ENCODE measurements at places on chromosomes 13 and 19.

DNA sequence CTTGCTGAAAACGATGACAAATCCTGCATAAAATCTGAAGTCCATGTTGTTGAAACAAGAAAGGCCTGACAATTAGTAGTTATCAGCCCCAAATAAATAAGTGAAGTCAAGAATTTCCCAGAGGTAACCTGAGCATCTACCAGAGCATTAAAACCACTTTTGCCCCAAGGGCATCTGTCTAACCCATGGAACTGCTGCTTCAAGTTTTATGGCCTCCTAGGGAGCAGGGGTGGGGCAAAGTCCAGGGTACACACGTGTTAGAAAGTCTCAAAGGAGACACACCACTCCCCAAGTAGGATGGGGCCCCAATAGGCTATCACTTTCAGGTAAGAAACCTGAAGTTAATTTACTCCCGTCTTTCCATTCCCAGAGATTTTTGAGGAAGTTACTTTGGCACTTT lies 81.1 kb downstream of the CACNA1A start:
- DNase-seq = no peak

DNA sequence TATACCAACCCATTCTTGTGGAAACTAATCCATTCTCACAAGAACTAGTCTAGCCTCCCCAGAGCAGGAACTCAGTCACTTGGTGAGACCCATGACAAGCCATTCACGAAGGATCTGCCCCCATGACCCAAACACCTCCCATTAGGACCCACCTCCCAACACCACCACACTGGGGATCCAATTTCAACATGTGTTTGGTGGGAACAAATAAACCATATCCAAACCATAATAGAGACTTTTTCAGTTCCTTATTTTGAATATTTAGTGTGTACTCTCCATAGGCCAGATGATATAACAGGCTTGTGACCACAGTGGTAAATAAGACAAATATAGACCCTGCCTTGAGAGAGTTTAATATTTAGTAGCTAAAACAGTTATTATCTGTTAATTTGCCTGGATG lies 227.5 kb upstream of the SERP2 start:
- DNase-seq = no peak

- no peak for DNase-seq
Observed at GRCh38 chr19:12247644-12248222, 47.0 kb downstream of the ZNF44 start.

GRCh38 chr19:11530432-11530831 lies 1.5 kb upstream of the ECSIT start:
- DNase-seq = no peak

DNA sequence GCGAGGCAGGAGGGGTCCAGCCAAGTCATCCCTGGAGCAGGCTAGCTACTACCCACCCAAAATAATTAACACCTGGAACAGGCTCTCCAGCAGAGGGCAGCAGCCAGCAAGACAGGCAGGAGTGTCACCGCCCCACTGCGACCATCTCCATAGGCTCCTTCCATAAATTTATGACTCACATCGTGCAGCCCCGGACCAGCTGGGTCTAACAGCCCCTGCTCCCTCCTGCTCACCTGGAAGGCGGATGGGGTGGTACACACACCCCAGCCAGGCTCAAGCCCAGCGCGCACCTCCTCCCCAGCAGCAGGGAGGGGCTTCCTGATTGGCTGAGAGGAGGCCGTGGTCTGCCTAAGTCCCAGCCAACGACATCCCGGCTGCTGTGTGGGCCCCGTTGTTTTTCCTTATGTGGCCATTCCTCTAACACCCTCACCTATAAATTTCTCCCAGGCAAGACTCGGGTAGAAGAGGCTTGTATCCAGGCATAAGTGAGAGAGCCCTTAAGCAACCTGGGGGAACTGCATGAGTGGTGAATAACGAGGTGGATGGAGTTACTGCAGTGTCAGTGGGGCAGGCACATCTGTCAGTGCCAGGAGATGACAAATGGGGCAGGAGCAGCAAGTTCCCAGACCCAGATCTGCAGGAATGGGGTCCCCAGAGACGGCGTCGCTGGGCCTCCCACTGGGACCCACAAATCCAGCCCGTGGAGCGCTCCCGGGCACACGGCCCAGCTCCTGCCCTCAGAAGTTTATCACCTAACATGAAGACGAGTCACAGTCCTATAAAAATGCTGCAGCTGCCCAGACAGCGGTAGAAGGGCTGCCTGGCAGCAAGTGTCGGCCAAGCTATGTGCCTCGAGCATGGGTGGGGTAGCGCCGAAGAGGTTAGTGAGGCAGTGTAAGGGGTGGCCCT lies 43.1 kb downstream of the CEBPG start:
- DNase-seq = peak; percentile 35

GRCh38 chr19:33208904-33209849 lies 15.0 kb downstream of the LRP3 start:
- no peak for DNase-seq

- DNase-seq = no peak
Observed at GRCh38 chr13:111468037-111468959, 147.9 kb downstream of the TEX29 start.

- no peak for DNase-seq
Observed at GRCh38 chr19:53389978-53390377, 5.0 kb upstream of the ZNF765 start.

DNA sequence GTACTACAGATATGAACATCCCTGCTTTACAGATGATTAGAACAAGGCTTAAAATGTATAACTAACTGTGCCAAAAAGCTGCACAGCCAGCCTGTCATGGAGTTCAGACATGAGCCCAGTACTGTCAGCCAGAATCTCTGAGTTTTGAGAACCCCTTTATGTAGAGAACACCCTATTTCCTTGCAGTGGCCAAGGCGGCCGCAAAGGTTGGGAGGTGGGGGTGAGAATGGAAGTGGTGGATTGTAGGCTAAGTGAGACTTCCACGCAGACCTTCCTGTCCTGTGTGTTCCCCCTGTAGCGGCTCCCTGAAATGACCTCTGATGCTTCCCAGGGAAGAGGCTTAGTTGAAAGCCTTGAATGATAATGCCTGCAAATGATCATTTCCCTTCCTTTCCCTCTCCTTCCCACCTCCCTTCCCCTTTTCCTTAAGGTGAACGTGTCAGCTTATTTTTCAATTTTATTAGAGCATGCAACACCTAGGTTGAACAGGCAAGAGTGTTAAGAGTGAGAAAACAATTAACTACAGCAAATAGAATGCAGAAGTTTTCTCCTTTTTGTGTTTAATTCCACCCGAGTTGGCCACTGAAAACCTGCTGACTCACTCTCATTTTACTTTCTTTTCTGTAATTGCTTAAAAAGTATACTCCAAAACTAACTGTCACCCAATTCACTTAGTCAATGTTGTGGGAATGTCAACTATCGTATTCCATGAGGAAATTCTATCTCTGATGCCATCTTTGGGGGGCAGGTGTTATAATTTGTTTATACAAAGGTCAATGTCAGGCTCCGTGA lies 167.0 kb upstream of the EDNRB start:
- no peak for DNase-seq

DNA sequence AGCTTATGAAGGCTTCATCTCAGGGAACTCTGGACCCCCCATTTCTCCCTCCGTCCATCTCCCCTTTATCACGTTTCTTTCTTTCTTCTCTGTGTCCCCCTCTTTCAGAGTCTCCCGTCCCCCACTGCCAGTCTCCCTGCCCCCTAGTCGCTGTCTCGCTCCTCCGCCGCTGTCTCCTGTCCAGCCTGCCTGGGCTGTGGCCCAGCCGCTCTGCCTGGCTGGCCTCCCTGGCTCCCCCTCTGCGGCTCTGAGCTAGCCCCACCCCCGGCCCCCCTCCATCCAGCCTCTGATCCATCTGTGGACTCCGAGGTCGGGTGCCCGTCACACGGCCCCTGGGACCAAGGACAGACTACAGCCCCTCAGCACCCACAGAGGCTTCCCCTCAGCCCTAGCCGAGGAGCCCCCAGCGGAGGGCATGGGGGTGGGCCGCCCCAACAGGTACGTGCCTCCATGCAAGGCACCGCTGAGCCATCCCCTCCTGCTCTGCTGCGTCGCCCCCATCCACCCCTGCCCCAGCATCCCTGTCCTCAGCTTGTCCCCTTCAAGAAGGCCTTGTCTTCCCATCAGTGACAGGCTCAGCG lies 1.1 kb upstream of the KCNJ14 start:
- no peak for DNase-seq

DNA sequence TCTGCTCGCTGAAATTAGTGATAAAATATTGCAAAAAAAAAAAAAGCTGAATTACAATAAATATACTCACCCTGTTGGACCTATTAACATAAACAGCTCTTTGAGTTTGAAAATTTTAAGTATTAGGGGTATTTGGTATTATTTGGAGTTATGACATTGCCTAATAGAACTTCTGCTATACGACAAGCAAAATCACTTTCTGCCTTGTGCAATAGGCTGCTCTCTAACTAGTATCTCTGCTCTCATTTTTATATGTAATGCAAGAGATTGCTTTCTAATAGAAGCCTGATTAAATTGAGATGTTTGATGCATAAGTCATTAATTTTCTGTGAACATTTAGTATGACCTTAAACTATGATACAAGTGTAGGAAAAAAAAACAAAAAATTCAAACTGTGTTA lies 5.3 kb downstream of the RGS9BP start:
- DNase-seq = no peak

DNA sequence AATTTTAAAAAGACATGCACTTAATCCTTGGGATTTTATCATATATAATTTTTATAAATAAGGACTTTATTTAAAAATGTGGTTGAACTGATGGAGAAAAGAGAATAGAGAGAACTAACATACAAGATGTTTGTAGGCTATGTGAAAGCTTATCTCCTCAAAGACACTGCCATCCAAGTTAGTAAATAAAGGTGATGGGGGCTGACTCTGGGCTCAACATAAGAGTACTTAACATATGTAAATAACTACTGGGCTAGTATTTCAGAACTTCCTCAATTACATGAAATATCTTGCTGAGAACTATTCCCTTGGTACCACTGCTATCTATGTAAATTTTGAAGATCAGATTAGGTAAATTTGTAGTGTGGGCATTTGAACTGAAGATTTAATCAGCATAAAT lies 1017.3 kb upstream of the PCDH20 start:
- DNase-seq = no peak

DNA sequence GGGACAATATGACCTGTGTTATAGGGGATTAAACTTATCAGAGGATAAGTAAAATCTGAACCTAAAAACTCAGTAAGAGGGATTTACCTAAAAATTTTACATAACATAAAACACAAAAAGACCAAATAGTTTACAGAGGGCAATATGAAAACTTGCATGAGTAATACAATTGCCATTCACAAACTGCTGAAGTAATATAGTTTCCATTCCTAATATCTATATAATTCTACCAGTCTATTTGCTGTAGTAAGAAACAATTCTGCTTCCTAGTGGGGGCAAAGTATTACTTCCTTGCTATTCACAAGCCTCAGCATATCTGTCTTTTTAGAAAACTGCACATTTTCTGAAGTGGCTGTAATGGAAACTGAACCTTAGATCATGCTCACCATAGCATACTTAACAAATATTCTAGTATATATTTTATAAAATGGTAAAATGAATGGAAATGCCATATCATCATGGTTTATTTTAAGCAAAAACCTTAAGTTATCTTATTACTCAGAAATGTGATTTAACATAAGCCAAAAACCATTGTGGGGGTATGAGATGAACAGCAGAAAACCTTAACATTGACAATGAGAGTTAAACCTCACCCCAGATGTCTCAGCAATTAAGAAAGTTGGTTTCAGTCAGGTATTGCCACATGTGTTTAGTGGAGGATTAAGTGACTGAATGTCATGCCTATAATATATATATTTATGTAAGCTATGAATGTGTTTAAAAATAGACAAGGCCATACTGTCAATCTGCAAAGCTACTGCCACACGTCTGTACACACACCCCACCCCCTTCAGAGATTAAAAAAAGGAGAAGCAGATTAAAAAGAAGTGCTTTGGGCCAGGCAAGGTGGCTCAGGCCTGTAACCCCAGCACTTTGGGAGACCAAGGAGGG lies 136.8 kb downstream of the MIPEP start:
- DNase-seq = no peak

- DNase-seq = no peak
Observed at GRCh38 chr13:79765331-79765730, 284.4 kb downstream of the NDFIP2 start.

DNA sequence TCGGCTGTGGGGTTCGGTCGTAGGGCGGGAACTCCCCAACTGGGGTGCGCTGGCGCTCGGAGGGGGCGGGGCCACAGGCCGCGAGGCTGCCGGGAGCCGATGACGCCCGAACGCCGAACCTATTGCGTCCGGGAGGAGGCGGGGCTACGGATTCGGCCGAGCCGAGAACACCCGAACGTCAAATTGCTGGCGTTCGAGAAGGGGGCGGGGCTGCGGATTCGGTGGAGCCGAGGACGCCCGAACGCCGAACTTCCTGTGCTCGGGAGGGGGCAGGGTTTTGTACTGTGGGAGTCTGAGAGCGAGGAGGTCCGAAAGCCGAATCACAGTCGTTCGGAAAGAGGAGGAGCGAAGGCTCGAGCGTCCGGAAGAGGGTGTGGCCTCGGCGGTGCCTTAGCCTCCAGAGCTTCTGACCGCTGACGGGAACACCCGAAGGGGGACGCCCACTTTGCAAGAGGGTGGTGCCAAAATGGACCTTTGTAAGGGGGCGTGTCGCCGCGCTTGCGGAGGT lies 551 bp upstream of the TSEN34 start:
- DNase-seq = peak; percentile 100

- DNase-seq = no peak
Observed at GRCh38 chr19:16883522-16883921, 5.3 kb upstream of the F2RL3 start.

- no peak for DNase-seq
Observed at GRCh38 chr19:17114414-17114831, 38.8 kb downstream of the MYO9B start.

DNA sequence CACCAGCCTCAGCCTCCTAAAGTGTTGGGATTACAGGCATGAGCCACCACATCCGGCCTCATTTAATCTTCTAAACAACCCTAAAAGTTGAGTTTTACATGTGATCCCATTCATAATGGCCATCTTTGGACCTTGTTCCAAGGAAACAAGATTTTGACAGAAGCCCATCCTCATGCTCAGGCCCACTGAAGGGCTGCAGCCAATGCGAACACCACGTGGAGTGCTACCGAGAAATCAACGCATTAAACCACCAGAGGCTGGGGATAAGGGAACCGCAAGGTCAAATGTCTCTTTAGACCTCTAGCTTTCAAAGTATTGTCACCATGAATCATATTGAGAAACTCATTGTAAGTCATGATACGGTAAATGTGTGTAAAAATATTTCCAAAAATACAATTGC lies 49.4 kb upstream of the DOCK9 start:
- DNase-seq = no peak

DNA sequence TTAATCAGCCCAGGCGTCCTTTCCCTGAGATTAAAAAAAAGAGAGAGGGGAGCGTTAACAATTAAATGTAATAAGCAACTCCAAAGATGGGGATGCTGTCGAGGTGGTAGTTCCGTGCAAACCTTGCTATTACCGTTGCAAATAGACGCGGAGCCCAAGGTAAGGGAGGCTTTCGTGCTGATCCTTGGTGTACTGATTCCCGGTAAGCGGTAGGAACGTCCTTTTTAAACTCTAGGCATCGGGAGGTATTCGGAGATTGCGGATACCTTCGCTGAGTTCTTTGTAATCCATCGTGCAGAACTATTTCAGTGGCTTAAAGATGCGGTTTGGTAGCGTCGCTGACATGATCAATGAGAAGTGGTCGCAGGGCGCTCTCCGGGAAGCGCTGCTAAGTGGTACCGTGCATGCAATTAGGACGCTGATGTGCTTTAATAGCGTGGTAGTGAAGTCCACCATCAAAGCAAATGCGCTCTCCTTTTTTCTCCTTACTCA lies 3.1 kb downstream of the SLITRK5 start:
- DNase-seq = no peak
